Germinal center (tissue), 1 donor: ENCODE measurements at places on chromosomes 11 and 22.

DNA sequence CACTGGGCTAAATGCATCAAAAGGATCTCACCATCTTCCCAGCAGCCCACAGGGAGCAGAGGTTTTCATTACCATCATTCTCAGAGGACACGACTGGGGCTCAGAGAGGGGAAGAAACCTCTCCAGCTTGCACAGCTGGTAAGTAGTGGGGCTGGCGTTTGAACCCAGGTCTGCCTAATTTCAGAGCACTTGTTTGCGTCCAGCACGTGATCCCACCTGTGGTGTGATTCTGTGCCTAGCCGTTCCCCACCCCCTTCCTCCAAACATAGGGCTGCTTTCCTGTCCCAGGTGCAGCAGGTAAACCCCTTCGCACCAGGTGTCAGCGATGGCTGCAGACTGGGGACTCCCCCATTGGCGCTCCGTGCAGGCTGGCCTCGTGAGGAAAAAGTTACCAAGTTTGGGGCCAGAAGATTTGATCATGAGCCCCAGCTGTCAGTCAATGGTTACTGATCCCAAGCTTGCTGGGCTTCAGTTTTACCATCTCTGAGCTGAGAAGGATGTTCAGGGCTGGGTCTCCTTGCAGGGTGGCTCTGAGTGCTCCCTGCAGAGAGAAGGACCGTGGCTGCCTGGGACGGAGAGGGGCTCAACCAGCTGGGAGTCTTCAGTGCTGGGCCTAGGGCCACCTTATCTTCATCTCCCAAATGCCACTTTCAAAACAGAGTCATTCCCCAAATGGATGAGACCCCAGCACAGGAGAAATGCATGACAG, 445.6 kb downstream of the TBC1D22A start:
- no peak for DNase-seq

DNA sequence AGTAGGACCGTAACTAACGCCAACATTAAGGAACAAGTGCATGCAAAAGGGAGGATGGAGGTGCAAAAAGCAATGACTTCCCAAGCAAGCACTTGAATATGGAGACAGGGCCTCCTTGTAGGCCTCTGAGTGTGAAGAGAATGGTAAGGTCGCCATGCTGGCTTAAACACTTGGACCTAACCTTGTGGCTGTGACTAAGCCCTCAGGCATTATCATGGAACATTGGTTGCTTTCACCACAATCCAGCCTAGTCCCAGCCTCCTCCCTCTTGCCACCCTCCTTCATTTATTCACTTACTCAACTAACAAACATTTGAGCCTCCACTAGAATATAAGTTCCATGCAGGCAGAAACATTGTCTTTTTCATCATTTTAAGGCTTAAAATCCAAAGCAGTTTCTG, 11.9 kb upstream of the SYTL2 start:
- no peak for DNase-seq

GRCh38 chr11:119940401-119940976, 197.4 kb downstream of the TRIM29 start:
- DNase-seq, result no peak

GRCh38 chr11:78226684-78227680, 38.3 kb downstream of the USP35 start:
- DNase-seq, result no peak

DNA sequence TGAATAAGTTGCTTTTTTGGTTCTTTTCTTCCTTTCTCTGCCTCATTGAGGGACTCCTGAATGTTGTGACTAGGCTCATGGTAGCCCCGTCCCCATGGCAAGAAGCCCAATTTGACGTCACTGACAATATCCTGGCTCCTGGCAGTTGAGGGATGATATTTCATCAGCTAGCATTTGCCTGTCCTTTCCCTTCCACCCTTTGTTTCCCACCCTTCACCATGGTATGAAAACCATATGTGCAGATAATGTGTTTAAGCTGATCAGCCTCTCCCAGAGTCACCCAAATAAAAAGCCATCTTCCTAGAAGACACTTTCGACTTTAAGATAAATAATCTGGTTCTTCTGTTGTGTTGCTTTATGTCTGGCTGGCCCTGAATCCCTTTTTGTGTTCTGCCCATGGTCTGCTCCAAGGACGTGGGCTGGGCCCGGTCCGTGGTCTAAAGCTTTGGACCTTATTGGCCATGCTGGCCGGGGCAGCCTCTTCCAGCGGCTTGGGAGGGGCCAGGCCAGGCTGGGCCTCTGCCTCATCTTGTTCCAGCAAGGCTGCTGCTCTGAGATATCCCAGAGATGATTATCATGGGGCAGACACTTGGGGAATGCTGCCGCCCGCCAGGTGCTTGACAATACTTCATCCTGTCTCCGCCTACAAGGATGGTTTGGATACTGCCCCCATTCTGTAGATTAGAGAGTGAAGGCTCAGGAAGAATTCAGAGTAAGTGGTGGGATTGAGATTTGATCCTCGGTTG, 5.1 kb downstream of the TSPAN18 start:
- DNase-seq, result no peak

DNA sequence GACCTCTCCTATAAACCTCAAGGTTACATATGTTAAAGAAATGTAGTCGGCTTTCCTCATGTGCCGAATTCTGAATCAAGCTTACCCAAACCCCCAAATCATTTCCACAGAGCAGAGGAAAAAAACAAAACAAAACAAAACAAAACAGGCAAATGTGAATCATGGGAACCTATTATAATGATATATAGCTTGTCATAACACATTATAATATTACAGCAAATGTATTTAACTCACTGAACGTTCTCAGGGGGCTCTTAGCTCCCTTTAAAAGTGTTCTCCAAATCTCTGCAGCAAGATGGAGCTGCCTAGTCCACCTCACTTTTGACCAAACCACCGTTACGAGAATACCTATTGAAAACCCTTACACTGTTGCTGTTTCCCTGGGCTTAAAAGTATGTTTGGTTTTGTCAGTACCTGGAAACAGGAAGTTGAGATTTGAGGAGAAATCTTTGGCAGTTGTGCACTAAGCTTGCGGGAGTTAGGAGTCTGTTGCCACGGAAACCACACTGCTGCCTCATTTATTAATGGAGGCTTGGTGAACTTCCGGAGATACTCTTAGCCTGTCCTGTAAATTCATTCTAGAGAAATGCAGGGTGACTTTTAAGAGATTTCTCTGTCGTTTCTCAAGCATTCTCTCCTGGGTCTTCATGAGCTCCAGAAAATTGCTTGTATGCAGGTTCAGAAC, 167.0 kb upstream of the RASSF10 start:
- no peak for DNase-seq

- DNase-seq, result no peak
These were observed 43.7 kb downstream of the MAML2 start for GRCh38 chr11:96299155-96299888.

GRCh38 chr11:83978942-83979341, 692.8 kb upstream of the CCDC90B start:
- DNase-seq, result no peak

- DNase-seq, result no peak
These were observed 1.5 kb downstream of the PANX2 start for GRCh38 chr22:50171965-50172421.

DNA sequence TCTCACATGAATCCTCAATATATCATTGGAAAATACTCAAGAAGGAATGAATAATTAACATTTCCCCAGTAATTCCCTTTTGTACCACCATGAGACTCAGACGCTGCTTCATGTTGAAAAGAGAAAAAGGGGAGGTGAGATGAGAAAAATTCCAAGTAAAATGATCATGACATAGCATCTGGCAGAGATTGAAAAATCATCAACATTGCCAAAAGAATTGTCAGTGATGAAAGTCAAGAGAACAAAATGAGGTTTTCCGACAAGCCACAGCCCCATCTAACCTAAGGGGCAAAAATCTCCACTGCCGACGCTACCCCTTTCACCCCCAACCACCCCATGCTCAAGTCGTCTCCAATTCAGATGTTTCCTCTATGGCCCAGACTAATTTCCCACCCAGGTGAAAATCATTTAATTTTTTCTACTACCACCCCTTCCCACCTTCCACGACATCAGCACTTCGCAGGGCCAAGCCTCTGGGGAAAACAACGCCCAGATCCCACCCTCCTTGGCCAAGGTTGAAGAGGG, 1.2 kb downstream of the RAB6A start:
- no peak for DNase-seq

DNA sequence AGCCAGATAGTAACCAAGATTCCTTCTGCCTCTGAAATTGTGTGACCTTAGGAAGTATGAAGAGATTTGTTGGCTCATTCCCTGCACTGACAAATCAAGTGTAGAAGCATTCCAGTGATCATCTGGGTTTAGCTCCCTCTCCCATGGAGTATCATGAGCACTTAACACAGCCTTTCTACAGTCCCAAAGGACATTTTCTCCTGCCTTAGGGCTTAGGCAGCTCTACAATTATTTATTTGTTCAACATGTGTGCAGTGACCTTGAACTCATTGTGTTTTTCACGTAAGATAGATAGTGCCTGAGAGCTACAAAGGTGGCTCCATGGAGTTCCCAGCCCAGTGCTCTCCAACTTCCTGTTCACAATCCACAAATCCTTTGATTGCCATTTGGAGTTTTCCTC, 94.8 kb upstream of the FAT3 start:
- DNase-seq, result no peak

DNA sequence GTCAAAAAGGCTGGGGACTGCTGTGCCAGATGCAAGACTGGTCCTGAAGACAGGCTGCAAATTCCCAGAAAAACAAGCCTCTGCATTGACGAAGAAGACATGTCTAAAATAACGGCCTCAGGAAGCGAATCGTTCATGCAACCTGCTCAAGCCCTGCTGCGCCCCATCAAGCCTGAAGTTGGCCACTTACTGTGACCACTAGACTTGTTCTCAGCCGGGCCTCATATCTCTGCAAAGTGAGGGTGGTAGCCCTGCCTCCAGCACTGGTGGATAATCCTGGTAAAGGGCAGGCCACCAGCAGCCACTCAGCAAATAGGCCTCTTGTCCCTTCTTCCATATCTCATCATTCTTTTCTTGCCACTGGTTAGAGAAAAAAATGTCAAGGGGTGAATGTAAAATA, 11.8 kb downstream of the LTO1 start:
- DNase-seq, result no peak

GRCh38 chr11:131886201-131886600, 515.8 kb downstream of the NTM start:
- no peak for DNase-seq

DNA sequence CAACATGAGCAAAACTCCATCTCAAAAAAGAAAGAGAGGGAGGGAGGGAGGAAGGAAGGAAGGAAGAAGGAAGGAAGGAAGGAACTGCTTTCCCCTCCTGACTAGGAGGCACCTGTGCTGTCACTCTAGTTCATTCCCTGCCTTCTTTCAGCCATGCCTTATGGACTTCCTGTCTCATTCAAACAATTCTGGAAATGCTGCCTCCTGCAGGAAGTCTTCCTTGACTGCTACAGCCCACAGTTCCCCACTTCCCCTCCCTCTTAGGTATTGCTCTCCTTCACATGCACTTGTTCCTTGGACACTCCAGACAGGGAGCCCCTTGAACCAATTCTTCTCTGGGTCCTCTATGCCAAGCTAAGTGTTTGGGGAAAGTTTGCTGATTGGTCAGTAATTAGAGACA, 31.6 kb upstream of the WNT11 start:
- no peak for DNase-seq

DNA sequence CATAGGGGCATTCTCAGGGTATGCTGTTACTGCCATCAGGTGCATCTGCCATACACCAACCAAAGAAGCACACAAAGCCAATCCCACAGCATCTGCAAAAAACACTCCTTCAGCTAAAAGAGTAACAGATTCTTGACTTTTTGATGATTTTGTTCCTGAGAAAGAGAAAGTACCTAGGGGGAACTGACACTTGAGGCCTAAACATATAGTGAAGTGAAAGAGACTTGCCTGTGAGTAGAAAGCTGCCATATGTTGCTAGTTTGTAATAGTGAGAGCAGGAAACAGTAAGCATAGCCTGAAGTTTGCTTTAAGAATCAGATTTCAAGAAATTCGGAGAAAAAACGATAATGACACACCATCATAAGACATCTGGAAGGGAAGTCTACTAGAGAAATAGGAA, 97.9 kb upstream of the CTSC start:
- DNase-seq, result no peak

DNA sequence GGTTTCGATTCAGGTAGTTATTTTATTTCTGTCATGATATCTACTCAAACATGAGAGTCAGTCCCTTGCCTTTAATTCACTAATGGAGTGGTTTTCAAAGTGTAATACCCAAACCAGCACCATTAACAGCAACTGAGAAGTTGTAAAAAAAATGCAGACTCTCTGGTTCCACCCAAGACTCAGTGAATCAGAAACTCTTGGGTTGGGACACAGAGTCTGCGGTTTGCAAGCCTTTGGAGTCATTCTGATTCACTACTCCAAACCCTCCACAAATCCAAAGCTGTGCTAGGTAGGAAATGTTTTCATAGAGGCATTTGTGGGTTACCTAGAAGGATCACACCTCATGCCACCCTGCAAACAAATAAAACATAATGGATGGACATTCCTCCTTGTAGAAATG, 340.1 kb downstream of the NTM start:
- DNase-seq, result no peak

- DNase-seq, result no peak
These were observed 237.0 kb downstream of the MIAT start for GRCh38 chr22:26894362-26894761.

- DNase-seq, result no peak
These were observed 510.6 kb upstream of the RAG2 start for GRCh38 chr11:37108436-37109285.

DNA sequence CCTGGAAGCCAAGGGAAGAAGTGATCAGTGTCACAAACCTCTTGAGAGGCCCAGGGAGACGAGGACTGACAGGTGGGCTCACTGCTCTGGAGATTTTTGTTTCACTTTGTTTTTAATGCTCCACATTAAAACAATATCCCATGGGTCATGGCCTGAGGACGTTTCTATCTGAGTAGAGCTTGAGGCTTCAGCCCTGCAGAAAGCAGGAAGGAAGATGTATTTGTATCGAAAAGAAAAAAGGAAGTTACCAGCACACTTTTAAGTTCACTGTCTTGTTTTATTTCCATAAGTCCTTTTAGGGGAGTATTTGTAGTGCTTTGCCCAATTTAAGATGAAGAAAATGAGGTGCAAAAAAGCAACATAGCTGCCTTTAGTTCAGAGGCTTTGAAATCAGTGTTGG, 191.1 kb downstream of the GRIK4 start:
- DNase-seq, result peak; percentile 33

DNA sequence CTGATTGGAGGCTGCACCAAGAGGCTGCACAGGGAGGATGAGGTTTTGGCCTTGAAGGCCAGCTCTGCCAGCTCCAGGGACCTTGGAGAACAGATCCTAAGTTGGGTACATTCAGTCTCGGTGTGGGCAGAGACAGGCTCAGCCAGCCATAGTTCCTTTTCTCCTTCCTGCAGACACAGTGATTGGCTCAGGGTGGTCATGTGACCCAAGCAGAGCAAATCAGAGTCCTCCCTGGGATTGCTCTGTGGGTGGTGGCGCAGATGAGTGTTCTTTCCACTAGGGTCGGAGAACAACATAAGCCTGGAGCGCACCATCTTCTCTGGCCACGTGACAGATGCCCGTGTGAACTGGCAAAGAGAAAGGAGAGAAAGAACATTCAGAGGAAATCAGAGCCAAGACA, 47.1 kb upstream of the CCND1 start:
- DNase-seq, result no peak
